Cardiac muscle cell (in vitro differentiated cells and primary cell): ENCODE measurements at places on chromosomes 6 and 20. TPM values are rescaled to one million over a fixed set of nuclear protein-coding genes. Genes with fewer than 3 reads are reported as not detected.

DNA sequence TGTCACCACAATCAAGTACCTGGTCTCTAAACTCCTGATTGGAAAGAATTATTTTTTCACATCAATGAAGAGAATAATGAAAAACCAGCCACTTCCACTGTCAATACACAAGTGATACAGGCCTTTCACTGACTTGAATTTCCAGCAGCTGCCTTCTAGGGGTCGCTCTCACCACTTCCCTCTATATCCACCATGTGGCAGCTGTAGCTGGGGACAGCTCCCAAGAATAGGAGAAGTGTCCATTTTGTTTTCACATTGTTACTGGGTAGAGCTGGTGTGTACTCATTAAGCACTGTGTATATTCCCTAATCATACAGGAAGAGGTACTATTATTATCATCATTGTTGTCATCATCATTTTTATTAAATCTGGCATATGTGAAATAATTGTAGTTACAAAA, 438.4 kb upstream of the SPTLC3 start:
- H3K4me3 ChIP-seq = no peak overlapping the region
- no peaks in the 10 kb centered on the region for H3K4me1 ChIP-seq
- no peaks in the 10 kb centered on the region for H3K36me3 ChIP-seq

- H3K27ac ChIP-seq = no peak overlapping the region
- no peak overlapping the region for H3K4me3 ChIP-seq
- DNase-seq = no peak
- H3K36me3 ChIP-seq = no peaks in the 10 kb centered on the region
Observed at GRCh38 chr20:23093613-23094012, 7.5 kb upstream of the CD93 start.

DNA sequence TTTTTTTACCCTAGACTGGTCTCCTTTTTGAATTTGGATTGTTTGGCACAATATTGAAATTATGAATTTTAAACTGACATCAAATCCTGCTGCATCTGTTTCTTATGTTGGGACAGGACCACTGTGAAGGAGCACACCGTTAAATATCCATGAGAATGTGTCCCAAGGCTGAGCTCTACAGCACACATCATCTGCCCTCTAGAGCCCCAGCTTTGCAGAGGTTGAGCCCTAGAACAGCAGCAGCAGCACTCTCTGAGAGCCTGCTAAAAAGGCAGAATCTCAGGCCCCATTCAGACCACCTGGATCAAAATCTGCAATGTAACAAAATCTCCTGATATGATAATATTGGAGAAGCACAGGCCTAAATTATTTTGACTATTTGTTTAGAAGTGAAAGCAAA, 192.1 kb upstream of the CCN2 start:
- no peaks in the 10 kb centered on the region for H3K27me3 ChIP-seq
- no peaks in the 10 kb centered on the region for H3K36me3 ChIP-seq
- DNase-seq = no peak
- H3K4me1 ChIP-seq = no peaks in the 10 kb centered on the region
- no peak overlapping the region for H3K4me3 ChIP-seq

- H3K36me3 ChIP-seq = peaks cover 20% of the 10 kb centered on the region
- no peak overlapping the region for H3K4me3 ChIP-seq
- H3K27ac ChIP-seq = peak overlapping the region; percentile 16
- no peaks in the 10 kb centered on the region for H3K4me1 ChIP-seq
Observed at GRCh38 chr6:44411141-44411540, 23.6 kb downstream of the CDC5L start.

GRCh38 chr20:40810332-40811000, 121.4 kb upstream of the MAFB start:
- H3K27me3 ChIP-seq = no peaks in the 10 kb centered on the region
- peaks cover 22% of the 10 kb centered on the region for H3K4me1 ChIP-seq
- no peak overlapping the region for H3K27ac ChIP-seq

- no peaks in the 10 kb centered on the region for H3K4me1 ChIP-seq
- H3K36me3 ChIP-seq = no peaks in the 10 kb centered on the region
- no peak overlapping the region for H3K27ac ChIP-seq
- no peak overlapping the region for H3K4me3 ChIP-seq
- H3K27me3 ChIP-seq = no peaks in the 10 kb centered on the region
Observed at GRCh38 chr6:95383878-95384277, 193.5 kb upstream of the MANEA start.

GRCh38 chr6:139627091-139627490, 252.6 kb upstream of the CITED2 start:
- DNase-seq = no peak
- H3K27me3 ChIP-seq = no peaks in the 10 kb centered on the region
- H3K4me3 ChIP-seq = no peak overlapping the region
- no peaks in the 10 kb centered on the region for H3K4me1 ChIP-seq
- no peaks in the 10 kb centered on the region for H3K36me3 ChIP-seq

DNA sequence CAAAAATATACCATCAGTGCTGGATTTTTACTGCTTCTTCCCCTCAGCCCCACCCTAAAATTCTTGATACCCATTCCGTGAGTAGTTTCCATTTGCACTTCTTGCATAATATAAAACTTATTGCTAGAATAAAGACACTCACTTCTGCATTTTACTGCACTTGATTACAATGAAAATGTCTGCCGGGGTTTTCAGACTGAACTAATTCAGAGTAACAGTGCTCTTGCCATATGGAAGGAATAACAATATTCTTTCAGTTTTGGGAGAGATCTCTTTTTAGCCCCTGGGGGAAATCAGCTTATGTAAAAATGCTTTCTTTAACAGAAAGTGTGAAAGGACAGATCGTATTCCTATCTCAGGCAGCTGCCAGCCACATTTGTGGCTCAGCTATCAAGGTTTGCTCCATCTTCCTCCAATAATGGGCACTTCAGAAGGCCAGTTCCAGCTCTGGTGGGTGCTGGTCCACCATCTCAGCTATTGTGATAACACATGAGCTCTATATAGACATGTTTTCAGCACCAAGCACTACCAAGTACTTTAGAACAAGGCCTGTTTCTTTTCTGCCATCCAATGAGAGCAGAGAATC, 8.9 kb downstream of the SMLR1 start:
- no peaks in the 10 kb centered on the region for H3K4me1 ChIP-seq
- H3K27ac ChIP-seq = no peak overlapping the region
- no peak for DNase-seq

- H3K27ac ChIP-seq = no peak overlapping the region
- no peaks in the 10 kb centered on the region for H3K36me3 ChIP-seq
- H3K4me1 ChIP-seq = no peaks in the 10 kb centered on the region
- no peak overlapping the region for H3K4me3 ChIP-seq
- no peak for DNase-seq
Observed at GRCh38 chr6:27283279-27283678, 28.8 kb downstream of the POM121L2 start.

DNA sequence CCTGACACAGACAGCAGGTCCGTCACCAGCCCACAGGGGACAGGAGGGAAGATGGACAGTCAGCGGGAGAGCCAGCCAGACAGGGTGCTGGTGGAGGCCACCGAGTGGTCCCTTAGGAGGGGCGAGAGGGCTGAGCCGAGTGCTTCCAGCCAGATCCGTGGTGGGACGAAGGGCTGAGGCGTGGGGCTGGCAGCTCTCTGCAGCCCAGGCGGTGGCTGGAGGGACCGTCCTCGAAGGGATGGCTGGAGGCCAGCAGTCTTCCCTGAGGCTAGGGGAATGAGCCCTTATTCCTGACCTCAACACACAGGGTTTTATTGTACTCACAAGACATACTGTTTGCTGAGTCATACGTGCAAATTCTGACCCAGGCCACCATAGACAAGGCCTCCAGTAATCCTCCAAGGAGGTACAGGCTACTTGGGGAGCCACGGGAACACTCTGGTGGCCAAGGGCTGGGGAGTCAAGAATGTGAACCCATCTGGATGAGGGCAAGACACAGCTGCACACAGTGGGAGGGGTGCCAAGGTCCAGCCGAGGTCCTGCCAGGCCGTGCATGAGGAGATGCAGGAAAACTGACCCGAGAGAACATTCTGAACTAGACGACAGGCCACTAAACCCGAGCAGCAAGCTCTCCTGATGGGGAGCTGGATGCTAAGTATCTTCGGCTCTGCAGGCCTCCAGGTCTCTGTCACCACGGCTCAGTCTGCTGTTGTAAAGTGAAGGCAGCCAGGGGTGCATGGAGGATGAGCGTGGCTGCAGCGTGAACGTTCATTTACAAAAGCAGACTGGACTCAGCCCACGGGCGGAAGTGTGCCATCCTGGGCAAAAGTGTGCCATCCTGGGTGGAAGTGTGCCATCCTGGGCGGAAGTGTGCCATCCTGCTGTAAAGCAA, 242.5 kb downstream of the TTLL2 start:
- peaks cover 7% of the 10 kb centered on the region for H3K4me1 ChIP-seq
- no peaks in the 10 kb centered on the region for H3K27me3 ChIP-seq
- no peak overlapping the region for H3K27ac ChIP-seq
- DNase-seq = no peak
- H3K36me3 ChIP-seq = no peaks in the 10 kb centered on the region
- no peak overlapping the region for H3K4me3 ChIP-seq

GRCh38 chr6:155248008-155249001, 15.5 kb upstream of the CLDN20 start:
- peaks cover 3% of the 10 kb centered on the region for H3K4me1 ChIP-seq
- H3K27ac ChIP-seq = no peak overlapping the region
- H3K4me3 ChIP-seq = no peak overlapping the region

- DNase-seq = no peak
- H3K4me1 ChIP-seq = no peaks in the 10 kb centered on the region
- H3K27ac ChIP-seq = no peak overlapping the region
- no peaks in the 10 kb centered on the region for H3K36me3 ChIP-seq
Observed at GRCh38 chr6:142118328-142118727, 14.4 kb upstream of the GJE1 start.

GRCh38 chr6:36722365-36722764, 24.7 kb downstream of the RAB44 start:
- no peak for DNase-seq
- no peak overlapping the region for H3K4me3 ChIP-seq
- H3K36me3 ChIP-seq = no peaks in the 10 kb centered on the region
- no peak overlapping the region for H3K27ac ChIP-seq

- H3K4me3 ChIP-seq = no peak within 1 kb of the TSS
- no peaks in the 10 kb centered on the region for H3K27me3 ChIP-seq
Observed at GRCh38 chr6:33075568-33076405, at the start of gene HLA-DPB1. HLA-DPB1 (plus strand) TSS chr6:33075990; CDS start chr6:33076042, 52 bp downstream.

- peaks cover 6% of the 10 kb centered on the region for H3K4me1 ChIP-seq
- H3K4me3 ChIP-seq = no peak overlapping the region
- DNase-seq = no peak
- no peaks in the 10 kb centered on the region for H3K36me3 ChIP-seq
- no peaks in the 10 kb centered on the region for H3K27me3 ChIP-seq
Observed at GRCh38 chr20:53382263-53382844, 211.3 kb downstream of the ZNF217 start.

GRCh38 chr6:157427969-157428368, 47.0 kb downstream of the ZDHHC14 start:
- peaks cover 25% of the 10 kb centered on the region for H3K4me1 ChIP-seq
- no peak overlapping the region for H3K4me3 ChIP-seq
- H3K27me3 ChIP-seq = no peaks in the 10 kb centered on the region
- H3K27ac ChIP-seq = no peak overlapping the region

GRCh38 chr6:15283986-15284361, 38.1 kb downstream of the JARID2 start:
- no peaks in the 10 kb centered on the region for H3K27me3 ChIP-seq
- DNase-seq = no peak
- H3K27ac ChIP-seq = no peak overlapping the region
- peaks cover 6% of the 10 kb centered on the region for H3K4me1 ChIP-seq
- H3K36me3 ChIP-seq = no peaks in the 10 kb centered on the region

GRCh38 chr6:131292145-131292938, 157.1 kb downstream of the AKAP7 start:
- no peaks in the 10 kb centered on the region for H3K27me3 ChIP-seq
- H3K27ac ChIP-seq = peak overlapping the region; percentile 63
- peaks cover 13% of the 10 kb centered on the region for H3K4me1 ChIP-seq

DNA sequence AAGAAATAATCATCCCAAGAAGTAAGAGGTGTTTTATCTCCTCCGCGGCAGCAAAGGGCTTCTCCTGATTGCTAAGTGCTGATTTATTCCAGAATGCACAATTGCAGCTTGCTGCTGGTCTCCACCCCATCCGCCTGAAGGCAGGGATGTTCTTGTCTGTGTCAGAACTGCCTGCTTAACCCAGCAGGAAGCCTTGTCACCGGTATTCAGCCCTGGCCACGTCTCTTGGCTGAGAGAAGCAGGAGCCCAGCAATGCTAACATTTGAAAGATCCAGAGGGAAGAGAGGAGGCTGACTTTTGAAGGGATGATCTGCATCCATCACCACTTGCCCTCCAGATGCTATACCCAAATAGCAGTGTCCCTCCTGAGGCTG, 4.2 kb downstream of the SCML4 start:
- no peak overlapping the region for H3K27ac ChIP-seq
- no peaks in the 10 kb centered on the region for H3K36me3 ChIP-seq
- H3K4me1 ChIP-seq = peaks cover 21% of the 10 kb centered on the region
- peak; percentile 40 for DNase-seq
- H3K4me3 ChIP-seq = no peak overlapping the region
- no peaks in the 10 kb centered on the region for H3K27me3 ChIP-seq

DNA sequence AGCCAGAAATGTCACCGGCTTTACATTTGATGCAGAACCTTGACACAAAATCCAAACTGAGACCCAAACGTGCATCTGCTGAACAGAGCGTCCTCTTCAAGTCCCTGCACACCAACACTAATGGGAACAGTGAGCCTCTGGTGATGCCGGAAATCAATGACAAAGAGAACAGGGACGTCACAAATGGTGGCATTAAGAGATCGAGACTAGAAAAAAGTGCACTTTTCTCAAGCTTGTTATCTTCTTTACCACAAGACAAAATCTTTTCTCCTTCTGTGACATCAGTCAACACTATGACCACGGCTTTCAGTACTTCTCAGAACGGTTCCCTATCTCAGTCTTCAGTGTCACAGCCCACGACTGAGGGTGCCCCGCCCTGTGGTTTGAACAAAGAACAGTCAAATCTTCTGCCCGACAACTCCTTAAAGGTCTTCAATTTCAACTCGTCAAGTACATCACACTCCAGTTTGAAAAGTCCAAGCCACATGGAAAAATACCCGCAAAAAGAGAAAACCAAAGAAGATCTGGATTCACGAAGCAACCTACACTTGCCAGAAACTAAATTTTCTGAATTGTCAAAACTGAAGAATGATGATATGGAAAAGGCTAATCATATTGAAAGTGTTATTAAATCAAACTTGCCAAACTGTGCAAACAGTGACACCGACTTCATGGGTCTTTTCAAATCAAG, 108.4 kb downstream of the RTN4IP1 start:
- peaks cover 8% of the 10 kb centered on the region for H3K4me1 ChIP-seq
- no peaks in the 10 kb centered on the region for H3K27me3 ChIP-seq
- H3K27ac ChIP-seq = no peak overlapping the region
- no peak overlapping the region for H3K4me3 ChIP-seq
- DNase-seq = no peak
- H3K36me3 ChIP-seq = no peaks in the 10 kb centered on the region

XKR7 gene
- total RNA-seq = 0.03 and 0.04 TPM in 2 replicates

SEL1L2 gene
- total RNA-seq = not detected in 2 replicates

AHCY gene
- 229 and 263 TPM in 2 replicates for total RNA-seq

VWA7 gene
- 16.1 and 24.7 TPM in 2 replicates for total RNA-seq

LRRC1 gene
- total RNA-seq = 9.1 and 10.0 TPM in 2 replicates

ALDH5A1 gene
- total RNA-seq = 15.0 and 16.1 TPM in 2 replicates

HLA-DPB1 gene
- 14.3 and 26.1 TPM in 2 replicates for total RNA-seq

TFAP2D gene
- not detected in 2 replicates for total RNA-seq

CALHM4 gene
- total RNA-seq = not detected in 2 replicates

IL17A gene
- not detected in 2 replicates for total RNA-seq

B3GALT4 gene
- 11.7 and 15.5 TPM in 2 replicates for total RNA-seq

GRM1 gene
- 0.42 and 0.54 TPM in 2 replicates for total RNA-seq
